ENCODE measurements at places on chromosomes 2 and 18. TPM values are rescaled to one million over a fixed set of nuclear protein-coding genes. Genes with fewer than 3 reads are reported as not detected.
A peak's percentile ranks its signal among the peaks of the same experiment; 100 is the strongest.

RAB6C gene
- not detected for total RNA-seq

C2orf66 gene
- not detected for total RNA-seq

TBC1D8 gene
- total RNA-seq = 89.1 TPM

TBR1 gene
- not detected for total RNA-seq

MROH2A gene
- not detected for total RNA-seq

GRCh38 chr2:190982262-190983034 is 31.5 kb downstream of the STAT1 start:
- H3K27ac ChIP-seq = no peak overlapping the region
- DNase-seq = no peak
- no peaks in the 10 kb centered on the region for H3K4me1 ChIP-seq
- peaks cover 20% of the 10 kb centered on the region for H3K36me3 ChIP-seq
- no peaks in the 10 kb centered on the region for H3K27me3 ChIP-seq

DNA sequence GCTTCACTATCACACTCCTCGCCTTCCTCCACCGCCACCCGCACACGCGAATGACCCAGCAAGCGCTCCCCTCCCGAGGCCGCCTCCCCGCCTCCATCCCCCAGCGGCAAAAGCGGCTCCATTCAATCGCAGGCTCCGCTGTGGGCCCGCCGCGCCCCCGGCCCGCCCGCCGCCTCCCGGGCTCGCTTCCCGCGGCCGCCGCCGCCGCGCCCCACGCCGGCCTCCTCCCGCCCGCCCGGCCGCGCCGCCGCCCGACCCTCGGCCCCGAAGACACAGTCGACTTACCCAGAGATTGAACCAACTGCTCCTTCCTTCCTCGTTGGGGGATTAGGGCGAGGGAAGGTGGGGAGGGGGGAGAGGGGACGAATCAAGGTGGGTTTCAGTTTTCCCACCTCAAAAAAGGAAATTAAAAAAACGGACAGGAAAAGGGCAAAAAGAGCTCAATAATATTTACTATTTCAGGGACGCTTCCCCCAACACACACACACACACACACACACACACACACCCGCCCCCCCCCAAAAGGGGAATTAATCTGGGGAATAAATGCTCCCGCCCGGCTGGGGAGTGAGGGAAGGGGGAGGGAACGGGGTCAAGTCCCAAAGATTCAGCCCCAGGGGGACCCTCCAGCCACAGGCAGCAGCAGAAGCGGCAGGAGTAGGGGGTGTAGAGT is 743 bp downstream of the XPO1 start:
- no peaks in the 10 kb centered on the region for H3K27me3 ChIP-seq

DNA sequence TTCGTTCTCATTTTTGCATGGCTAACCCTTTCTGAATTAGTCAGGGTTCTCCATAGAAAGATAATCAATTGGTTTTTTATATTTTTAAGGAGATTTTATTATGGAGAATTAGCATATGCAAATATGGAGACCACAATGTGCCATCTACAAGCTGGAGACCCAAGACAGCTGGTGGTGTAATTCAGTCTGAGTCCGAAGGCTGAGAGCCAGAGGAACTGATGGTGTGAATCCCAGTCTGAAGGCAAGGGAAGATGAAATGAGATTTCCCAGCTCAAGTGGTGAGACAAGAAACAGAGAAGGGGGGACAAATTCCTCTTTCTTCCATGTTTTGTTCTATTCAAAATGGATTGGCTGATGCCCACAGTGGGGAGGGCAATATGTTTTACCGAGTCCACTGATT is 80.7 kb downstream of the PLCL1 start:
- peaks cover 11% of the 10 kb centered on the region for H3K4me1 ChIP-seq
- no peak for DNase-seq
- H3K27me3 ChIP-seq = no peaks in the 10 kb centered on the region
- H3K27ac ChIP-seq = no peak overlapping the region

GRCh38 chr2:163558251-163559021 is 177.4 kb downstream of the FIGN start:
- DNase-seq = no peak
- H3K4me3 ChIP-seq = no peak overlapping the region
- H3K4me1 ChIP-seq = no peaks in the 10 kb centered on the region
- no peak overlapping the region for H3K27ac ChIP-seq

DNA sequence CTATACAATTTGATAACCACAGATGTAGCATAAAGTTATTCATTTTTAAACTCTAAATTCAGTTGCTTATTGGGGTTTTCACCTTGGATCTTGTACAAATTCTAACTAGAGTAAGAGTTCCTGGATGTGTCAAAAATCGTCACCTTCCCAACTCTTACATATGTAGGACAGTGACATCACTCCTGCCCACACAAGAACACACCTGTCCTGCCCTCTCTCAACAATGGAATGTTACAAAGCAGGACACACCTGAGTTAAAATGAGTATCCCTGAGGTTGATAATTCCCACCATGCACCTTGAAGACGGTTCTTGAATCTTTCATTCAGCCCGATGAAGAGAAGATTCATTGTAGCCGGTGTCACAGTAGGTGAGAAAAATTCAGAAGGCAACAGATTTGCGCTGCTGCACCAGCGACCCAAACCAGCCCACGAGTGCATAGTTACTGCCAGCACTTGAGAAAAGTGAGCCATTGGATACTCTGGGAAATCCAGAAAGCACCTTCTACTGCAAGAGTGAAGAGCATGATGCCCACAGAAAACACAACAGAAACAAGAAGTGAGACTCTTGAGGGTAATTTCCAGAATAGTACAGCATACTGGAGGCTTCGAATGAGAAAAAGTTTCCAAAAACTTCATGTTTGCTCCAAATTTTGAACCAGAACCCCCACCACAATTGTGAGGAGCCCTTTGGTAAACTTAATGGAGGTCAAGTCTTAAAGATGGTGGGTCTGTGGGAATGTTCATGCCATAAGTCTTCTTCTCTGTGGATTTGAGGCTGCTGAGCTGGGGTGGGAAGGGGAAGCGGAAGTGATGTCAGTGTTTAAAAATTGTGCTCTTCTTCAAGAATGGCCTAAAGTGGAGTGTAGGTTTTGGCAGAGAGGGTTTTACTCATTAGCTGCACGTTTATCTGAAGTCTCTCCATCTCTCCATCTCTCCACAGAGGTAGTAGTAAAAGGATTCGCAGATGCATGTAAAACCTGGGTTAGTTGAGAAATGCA is 34.7 kb upstream of the ADAM23 start:
- no peak overlapping the region for H3K27ac ChIP-seq
- no peaks in the 10 kb centered on the region for H3K36me3 ChIP-seq
- H3K27me3 ChIP-seq = no peaks in the 10 kb centered on the region
- no peak for DNase-seq
- H3K4me1 ChIP-seq = no peaks in the 10 kb centered on the region

DNA sequence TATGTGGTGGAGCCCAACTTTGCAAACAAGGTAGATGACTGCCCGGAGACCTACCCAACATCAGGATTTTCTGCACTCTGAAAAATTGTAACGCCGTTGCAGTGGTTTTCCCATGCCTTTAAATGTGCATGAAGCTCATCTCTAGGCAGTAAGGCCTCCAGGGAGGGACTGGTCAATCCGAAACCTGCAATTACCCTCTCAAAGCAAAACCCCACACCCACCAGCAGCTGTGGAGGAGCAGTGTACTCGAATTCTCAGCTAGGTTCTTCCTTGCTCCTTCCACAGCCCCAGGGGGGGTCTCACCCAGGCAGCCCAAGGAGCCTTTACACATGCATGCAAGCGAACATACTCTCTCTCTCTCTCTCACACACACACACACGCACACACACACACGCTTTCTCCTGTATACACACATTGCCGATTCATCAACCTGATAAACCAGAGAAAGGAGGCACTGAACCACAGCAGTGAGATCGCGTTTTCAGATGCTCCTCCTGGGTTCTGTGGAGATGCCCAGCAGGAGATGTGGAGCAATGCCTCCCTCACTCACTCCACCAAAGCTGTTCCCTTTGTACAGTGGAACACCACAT is 109.2 kb downstream of the VIT start:
- H3K27me3 ChIP-seq = no peaks in the 10 kb centered on the region
- no peak for DNase-seq
- H3K27ac ChIP-seq = no peak overlapping the region
- no peaks in the 10 kb centered on the region for H3K4me1 ChIP-seq
- H3K36me3 ChIP-seq = no peaks in the 10 kb centered on the region
- no peak overlapping the region for H3K4me3 ChIP-seq

GRCh38 chr2:44397447-44398175 is 35.9 kb downstream of the CAMKMT start:
- no peak overlapping the region for H3K4me3 ChIP-seq
- no peaks in the 10 kb centered on the region for H3K36me3 ChIP-seq
- DNase-seq = no peak
- H3K27ac ChIP-seq = no peak overlapping the region

GRCh38 chr2:162749994-162750393 is 88.6 kb downstream of the KCNH7 start:
- H3K27me3 ChIP-seq = no peaks in the 10 kb centered on the region
- no peak overlapping the region for H3K4me3 ChIP-seq
- H3K36me3 ChIP-seq = no peaks in the 10 kb centered on the region
- H3K27ac ChIP-seq = no peak overlapping the region
- DNase-seq = no peak
- H3K4me1 ChIP-seq = no peaks in the 10 kb centered on the region

GRCh38 chr2:239793086-239793485 is 232.1 kb downstream of the NDUFA10 start:
- H3K27ac ChIP-seq = no peak overlapping the region
- no peaks in the 10 kb centered on the region for H3K4me1 ChIP-seq
- no peak overlapping the region for H3K4me3 ChIP-seq

DNA sequence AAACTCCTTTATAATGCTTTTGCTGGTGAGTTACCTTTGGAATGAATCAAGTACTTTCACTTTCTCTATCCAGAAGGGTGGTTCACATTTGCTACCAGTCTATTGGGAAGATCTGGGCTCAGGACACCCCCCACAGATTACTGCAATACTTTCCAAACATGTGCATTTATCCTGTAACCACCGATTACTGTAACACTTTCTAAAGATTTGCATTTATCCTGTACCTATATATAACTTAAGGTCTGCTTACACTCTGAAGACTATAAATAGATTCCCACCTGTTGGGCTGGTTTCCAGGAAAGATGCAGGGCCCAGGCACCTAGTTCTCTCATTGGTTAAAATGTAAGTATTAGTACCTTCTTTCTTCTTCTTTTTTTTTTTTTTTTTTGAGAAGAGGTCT is 113.0 kb upstream of the NEDD4L start:
- no peak overlapping the region for H3K4me3 ChIP-seq
- DNase-seq = no peak
- H3K4me1 ChIP-seq = no peaks in the 10 kb centered on the region
- H3K27me3 ChIP-seq = no peaks in the 10 kb centered on the region
- no peaks in the 10 kb centered on the region for H3K36me3 ChIP-seq

DNA sequence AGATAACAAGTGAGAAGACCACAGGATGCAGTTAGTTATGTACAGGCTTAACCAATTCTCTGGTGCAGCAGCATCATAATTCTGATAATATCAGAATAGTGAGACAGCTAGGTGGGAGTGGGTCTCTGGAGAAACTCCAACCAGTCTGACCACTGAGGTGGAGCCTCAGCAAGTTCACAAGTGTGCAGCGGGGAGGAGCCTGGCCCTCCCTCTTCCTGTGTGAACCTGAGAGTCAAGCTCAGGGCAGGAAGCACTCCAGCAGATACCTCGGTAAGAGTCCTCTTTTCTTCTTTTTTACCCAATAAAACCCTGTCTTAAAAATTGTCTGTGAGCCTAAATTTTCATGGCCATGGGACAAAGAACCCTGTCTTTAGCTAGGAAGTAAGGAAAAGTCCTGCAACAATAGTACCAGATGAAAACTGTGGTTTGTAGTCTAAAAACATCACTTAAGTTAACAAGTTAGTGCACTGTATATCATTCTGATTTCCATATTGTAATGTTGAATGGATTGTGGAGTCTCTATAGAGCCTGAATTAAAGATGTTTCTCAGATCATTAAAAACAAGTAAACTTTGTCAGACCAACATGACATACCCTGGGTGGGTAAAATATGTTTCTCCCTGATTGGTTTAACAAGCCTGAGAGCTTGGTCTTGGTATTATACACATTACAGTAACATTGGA is 370.8 kb downstream of the TMEM182 start:
- H3K4me1 ChIP-seq = no peaks in the 10 kb centered on the region
- no peak overlapping the region for H3K27ac ChIP-seq
- no peaks in the 10 kb centered on the region for H3K27me3 ChIP-seq

DNA sequence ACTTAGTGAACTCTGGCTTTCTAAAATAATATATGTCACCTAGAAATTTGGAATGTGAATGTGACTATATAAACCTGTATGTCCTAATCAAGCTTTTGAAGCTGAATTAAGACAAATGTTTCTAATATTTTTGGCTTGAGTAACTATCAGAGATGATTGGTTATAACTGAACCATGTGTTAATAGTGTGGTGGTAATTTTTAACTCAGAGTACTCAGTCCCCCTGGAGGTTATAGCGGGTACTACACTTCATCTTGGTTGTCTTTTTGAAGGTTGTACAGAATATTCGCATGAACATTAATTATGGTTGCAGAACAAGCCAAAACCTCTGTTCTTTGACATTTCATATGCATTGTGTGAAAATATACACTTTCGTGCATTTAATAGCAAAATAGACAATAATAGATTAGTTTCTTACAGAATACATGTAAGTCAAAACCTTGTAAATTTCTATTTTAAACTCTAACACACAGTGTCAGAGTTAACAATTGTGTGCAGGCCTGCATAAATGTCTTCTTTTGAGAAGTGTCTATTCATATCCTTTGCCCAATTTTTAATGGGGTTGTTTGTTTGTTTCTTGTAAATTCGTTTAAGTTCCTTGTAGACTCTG is 86.0 kb downstream of the OSBPL6 start:
- H3K4me1 ChIP-seq = peaks cover 50% of the 10 kb centered on the region
- H3K4me3 ChIP-seq = no peak overlapping the region
- no peak overlapping the region for H3K27ac ChIP-seq
- H3K36me3 ChIP-seq = peaks cover 14% of the 10 kb centered on the region
- no peak for DNase-seq
- H3K27me3 ChIP-seq = no peaks in the 10 kb centered on the region

DNA sequence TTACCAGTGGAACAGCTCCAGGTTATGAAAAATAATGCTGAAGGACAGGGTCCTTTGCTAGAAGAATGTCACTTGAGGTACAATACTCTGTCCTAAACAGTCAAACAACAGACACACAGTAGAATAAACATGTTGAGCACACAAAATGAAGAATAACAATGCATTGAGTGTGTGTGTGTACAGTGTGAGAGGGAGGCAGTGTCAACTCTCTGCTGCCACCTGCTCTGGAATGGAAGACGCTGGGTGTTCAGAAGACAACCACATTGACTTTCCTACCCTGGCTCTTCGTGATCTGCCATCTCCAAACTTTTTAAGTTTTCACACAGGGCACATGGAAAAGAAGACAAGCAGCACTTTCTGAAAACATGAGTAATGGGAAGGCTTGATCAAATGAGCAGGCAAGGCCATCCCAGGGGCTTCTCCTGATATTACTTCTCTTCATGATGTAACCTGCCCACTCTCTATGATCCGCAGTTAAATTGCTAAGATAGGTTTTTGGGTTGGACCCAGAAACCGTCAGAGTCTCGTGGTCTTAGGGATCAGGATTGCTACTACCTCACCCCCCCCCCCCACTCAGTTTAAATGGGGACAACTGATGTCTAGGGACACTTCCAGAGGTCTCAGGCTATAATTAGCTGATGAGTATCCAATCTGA is 533.2 kb upstream of the TNP1 start:
- no peak overlapping the region for H3K4me3 ChIP-seq
- no peaks in the 10 kb centered on the region for H3K36me3 ChIP-seq
- DNase-seq = no peak
- no peaks in the 10 kb centered on the region for H3K27me3 ChIP-seq
- peak overlapping the region; percentile 61 for H3K27ac ChIP-seq
